ENCODE measurements at places on chromosomes 4 and X.

GRCh38 chr4:2273221-2273620, 11.3 kb upstream of the MXD4 start:
- no peak for DNase-seq

- DNase-seq, result peak; percentile 9
These were observed 21.9 kb upstream of the HERC6 start for GRCh38 chr4:88356771-88357170.

- DNase-seq, result no peak
These were observed 75.6 kb downstream of the DCK start for GRCh38 chr4:71069063-71069462.

- peak; percentile 33 for DNase-seq
These were observed 64.2 kb upstream of the MAP3K15 start for GRCh38 chrX:19579485-19579884.

GRCh38 chr4:185834088-185834487, 22.1 kb upstream of the SORBS2 start:
- DNase-seq, result no peak

- DNase-seq, result peak; percentile 6
These were observed 29.9 kb downstream of the PCDH10 start for GRCh38 chr4:133178956-133179355.

DNA sequence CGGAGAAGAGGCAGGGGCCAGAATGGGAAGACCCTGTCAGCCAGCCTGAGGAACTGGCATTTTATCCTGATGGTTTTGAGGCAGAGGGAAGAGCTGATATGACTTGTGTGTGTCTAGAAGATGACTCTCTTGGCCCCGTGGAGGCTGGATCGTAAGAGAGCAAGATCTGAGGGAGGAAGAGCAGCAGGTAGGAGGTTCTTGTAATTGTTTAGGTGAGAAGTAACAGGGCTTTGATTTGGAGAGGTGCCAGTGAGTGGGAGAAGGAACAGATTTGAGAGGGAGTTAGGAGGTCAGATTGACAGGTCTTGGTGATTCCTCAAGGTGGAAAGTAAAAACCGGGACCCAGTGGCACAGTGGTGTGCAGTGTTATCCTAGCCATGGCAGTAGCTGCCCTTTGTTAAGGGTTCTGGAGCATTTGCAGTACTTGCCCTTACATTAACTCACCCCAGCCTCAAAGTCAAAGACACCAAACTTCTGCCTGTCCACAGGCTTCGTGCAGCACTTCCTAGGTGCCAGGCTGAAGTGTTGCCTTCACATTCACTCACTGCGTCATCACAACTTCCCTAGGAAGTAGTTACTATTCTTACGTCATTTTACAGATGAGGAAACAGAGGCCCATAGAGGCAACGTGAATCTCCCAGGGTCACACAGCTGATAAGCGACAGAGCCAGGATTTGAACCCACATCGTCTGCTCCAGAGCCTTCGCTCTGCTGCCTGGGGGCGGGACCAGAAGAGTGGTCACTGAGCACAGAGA, 23.7 kb downstream of the RTL5 start:
- no peak for DNase-seq

DNA sequence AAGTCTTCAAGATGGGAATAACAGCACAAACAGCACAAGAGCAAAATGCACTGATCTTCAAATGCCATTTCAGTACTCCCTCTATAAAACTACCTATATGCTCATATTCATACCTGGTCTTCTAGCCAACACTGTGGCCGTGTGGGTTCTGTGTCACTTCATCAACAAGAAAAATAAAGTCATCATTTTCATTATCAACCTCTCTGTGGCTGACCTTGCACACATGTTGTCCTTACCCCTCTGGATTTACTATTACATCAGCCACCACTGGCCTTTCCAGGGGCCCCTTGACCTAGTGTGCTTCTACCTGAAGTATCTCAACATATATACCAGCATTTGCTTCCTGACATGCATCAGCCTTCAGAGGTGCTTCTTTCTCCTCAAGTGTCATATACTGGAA, 59.6 kb upstream of the GPR174 start:
- no peak for DNase-seq

GRCh38 chr4:70703619-70704214, 15.4 kb downstream of the UTP3 start:
- no peak for DNase-seq

DNA sequence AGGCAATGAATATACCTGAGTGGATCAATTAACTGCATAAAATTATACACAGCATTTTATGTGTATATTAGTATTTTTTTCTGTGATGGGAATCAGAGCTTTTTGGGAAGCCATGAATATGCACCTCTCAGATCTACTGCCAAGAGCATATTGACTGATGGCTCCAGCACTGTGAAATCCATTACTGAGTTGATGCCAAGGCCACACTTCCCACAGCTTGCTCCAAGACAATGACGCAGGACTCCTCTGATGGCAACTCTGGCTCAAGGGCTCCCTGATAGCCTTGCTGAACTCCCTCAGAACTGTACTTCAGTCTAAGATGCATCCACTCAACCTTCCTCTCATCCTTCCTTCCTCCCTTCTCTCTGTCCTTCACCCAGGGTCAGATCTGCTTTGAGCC, 82.7 kb downstream of the OTC start:
- DNase-seq, result no peak

- peak; percentile 75 for DNase-seq
These were observed 40.4 kb upstream of the TLR2 start for GRCh38 chr4:153643406-153644383.

DNA sequence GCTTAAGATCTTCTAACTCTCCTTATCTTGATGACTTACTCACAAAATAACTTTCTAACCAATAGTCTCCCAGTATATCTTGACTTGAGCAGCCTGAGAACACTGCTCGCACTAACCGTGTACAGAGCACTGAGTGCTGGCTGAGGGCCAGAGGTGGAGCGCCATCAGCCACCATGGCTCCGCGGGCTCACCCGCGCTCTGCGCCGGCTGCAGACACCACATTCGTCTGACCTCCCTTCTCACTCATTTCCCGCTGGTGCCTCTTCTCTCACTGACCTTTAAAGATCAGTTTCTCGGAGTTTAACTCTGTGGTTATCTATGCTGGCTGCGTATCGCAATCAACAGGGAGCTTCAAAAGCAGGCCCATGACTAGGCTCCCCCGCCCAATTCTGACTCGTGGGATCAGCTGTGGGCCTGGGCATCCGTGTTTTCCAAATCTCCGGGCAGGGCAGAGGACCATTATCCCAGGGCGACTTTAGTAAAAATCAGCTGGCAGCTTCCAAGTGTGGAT, 78.6 kb downstream of the HAUS3 start:
- DNase-seq, result peak; percentile 15

DNA sequence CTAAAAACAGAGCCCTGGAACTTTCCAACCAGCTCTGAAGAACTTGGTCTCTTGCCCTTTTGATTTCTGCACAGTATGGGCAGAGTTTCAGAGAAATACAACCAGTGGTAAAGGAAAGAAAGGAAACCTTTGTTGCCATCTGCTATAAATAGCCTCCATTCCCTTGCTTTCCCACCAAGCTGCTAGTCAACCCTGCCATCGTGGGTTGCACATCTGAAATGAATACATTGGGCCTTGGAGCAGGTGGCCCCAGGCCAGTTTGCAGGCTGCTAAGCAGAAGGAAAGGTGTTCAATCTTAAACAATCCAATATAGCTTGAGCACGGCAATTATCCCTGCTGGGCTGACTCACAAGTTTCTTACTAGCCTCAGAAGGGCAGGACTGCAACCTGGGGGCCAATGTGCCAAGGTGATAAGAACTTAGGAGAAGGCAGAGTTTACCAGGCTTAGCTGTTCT, 142.5 kb downstream of the PPARGC1A start:
- DNase-seq, result no peak

- DNase-seq, result peak; percentile 19
These were observed 9.7 kb downstream of the SERTM2 start for GRCh38 chrX:111521169-111521568.

DNA sequence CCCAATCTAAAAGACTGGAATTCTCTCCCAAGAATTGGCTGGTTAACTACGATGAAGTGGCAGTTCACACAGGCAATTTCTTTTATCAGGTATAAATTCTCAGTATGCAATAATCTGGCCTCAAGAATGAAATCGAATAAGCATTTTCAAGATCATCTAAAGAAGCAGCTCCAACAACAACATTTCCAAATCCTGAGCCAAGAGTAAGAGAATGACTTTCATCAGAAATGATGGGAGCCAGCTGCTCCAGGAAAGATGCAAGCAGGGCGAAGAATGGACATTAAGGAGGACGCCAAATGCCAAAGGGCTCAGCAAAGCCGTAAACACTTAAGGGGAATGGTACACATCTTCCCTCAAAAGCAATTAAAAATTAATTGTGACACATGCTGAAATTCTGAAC, 12.0 kb downstream of the ADAMTS3 start:
- DNase-seq, result no peak

GRCh38 chr4:127403471-127404084, 229.2 kb upstream of the INTU start:
- peak; percentile 47 for DNase-seq

DNA sequence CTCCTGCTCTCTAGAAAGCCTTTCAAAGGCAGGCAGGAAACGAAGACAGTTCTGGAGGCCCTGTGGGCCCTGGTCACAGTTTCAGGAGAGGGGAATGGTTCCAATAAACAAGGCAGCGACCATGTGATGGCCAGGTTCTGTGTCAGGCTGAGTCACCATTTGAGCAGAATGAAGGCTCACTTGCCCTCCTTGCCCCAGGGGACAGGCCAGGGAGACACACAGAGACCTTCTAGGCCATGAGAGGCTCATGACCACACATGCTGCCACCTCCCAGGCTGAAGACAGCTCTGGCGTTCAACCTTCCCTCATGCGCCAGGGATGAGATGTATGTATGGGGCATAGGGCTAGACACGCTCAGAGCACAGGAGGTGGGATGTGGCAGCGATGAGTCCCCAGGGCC, 22.9 kb upstream of the TRIM2 start:
- DNase-seq, result no peak

- DNase-seq, result no peak
These were observed 82.0 kb upstream of the PITX2 start for GRCh38 chr4:110704748-110705439.

DNA sequence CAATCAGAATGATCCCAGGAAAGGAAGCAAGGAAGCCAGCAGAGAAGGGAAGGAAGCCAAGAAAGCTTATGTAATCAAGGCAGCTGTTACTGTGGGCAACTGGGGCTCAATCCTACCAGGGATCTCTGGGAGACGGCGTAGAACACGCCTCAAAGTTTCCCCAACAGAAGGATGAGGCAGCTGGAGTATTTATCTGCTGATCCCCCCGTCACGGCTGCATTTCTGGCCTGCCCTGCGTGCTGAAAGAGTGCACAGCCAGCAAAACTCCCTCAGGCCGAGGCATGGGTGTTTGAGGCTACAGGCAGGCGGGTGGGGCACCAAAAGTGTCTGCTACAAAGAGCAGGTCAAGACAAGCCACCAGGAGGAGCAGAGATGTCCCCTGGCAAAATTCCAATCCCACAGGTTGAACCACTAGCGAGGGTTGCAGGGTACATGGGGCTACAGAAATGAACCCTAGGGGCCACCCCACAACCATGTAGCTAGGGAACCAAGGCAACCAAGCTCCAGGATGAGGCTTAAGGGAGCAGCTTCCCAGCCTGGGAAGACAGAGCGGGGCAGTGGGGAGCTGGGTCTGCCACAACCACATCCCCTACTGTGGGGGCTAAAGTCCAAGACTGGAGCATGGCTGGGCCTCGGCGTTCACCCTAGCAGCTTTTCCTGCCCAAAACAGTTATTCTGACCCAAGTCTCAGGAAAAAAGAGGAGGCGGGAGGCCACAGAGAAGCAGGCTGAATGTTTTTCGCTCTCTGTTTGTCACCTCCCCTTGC, 113.4 kb downstream of the BCOR start:
- DNase-seq, result peak; percentile 16

GRCh38 chrX:23079347-23079746, 79.6 kb downstream of the DDX53 start:
- DNase-seq, result no peak

- DNase-seq, result peak; percentile 92
These were observed 44.8 kb downstream of the GAB1 start for GRCh38 chr4:143381189-143382118.

DNA sequence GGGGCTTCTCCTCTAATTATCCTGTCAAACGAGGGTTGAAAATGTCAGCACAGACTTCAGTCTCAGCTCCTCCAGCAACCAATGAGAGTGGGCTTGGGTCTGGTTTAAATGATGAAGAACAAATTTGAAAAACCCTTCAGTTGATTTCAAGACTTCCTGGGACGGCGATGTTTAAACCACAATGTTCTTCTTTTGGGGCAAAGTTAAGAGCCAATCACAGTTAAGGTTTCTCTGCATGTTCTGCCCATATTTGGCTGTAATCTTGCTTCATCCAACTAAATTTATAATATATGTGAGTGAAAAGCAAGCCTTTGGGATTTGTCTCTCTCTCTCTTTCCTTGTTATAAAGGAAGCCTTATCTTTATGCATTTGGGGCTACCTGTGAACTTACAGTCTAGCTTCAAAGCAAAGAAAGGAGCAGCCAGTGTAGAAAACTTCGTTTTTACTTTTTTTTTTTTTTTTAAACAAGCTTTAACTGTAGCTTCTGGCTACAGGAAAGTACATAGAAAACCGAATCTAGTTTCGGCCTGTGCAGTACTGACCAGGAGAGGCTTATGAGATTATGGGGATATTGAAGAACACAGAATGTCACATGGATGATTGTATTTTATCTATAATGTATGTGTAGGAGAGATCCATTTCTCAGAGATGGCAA, 46.8 kb upstream of the FAM9C start:
- peak; percentile 60 for DNase-seq

DNA sequence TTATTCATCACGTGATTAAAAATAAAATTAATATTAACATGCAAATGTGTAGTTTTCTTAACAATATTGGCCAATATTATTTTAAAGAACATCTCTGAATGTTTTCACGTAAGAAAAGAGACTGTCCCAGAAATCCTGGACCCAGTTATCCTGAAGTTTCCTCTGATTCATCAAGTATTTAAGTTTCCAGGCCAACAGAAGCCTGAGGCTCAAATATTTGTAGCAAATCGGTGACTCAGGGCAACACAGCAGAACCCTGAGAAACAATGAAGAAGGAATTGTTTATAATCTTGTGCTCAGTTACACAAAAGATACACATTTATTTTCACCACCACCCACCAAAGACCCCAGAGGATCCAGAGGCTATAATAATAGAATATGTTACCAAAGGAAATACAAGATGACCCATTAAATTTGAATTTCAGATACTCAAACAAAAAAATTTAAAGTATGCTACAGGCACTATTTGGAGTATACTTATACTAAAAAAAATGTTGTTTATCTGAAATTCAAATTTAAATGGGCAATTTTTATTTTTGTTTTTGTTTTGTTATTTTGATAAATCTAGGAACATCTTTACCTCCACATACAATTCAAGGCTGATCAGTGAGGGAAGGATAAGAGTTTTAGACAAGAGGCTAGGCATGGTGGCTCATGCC, 33.9 kb upstream of the SLC7A11 start:
- peak; percentile 84 for DNase-seq

GRCh38 chrX:68684291-68684918, 36.9 kb downstream of the STARD8 start:
- peak; percentile 10 for DNase-seq

GRCh38 chr4:186240848-186241491, 13.7 kb downstream of the KLKB1 start:
- DNase-seq, result no peak

GRCh38 chr4:140704392-140704960, 51.7 kb downstream of the TBC1D9 start:
- DNase-seq, result no peak

Measured in choroid plexus epithelial cell (primary cell).